SHP77 (cell line): ENCODE measurements at places on chromosomes 12 and 14.

- DNase-seq: no peak
Observed at GRCh38 chr12:86496595-86496994, 240.4 kb upstream of the MGAT4C start.

GRCh38 chr12:16605642-16606116 lies 283 bp downstream of the LMO3 start:
- DNase-seq: peak; percentile 14

DNA sequence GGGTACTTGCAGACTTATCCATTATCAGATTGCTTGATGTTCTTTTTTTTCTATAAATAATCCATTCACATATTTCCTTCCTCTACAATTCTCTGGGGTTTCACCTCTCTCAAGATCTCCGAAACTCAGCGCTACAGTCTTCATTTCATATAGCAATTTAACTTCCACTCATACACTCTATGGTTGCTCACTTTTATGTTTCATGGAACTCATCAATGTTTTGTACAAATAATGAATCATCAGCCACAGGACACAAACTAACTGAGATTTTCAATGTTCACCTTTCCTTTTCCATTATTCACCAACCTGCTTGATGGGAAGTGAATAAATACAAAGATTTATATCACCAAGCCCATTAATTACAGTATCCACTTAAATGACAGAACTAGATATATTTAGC lies 534.7 kb downstream of the LRFN5 start:
- DNase-seq: no peak

GRCh38 chr12:131530422-131530821 lies 180.5 kb upstream of the SFSWAP start:
- no peak for DNase-seq

DNA sequence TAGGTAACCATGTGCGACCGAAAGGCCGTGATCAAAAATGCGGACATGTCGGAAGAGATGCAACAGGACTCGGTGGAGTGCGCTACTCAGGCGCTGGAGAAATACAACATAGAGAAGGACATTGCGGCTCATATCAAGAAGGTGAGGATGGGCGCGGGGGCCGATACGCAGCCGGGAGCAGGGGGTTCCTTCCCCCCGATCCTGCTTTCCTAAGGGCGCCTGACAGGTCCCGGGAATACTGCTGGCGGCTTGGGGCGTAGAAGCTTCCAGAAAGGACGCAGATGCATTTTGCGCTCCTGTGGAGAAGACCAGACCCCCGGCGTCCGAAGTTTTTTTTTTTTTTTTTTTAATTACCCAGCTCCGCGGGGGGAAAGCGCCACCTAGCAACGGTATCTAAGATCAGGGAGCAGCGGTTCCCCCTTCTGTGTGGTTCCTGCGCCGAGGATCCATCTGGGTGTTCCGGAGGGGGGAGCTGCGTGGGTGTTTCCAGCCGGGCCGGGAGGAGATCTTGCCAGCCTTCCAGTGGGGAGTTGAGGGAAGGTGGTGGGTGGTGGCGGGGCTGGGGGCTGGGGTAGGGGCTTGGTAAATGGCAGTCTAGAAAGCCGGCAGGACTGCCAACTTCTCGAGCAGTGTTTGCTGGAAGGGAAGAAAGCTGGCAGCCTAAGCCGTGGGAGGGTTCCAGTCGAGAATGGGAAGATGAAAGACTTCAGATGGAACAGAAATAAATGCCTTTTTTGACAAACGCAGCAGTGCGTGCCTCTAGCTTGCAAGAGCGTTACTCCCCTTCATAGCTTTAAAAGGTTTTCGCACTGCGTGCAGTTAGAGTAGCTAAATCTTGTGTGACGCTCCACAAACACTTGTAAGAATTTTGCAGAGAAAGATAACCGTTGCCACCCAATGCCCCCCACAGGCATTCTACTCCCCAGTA lies 764 bp downstream of the DYNLL1 start:
- DNase-seq: peak; percentile 38

DNA sequence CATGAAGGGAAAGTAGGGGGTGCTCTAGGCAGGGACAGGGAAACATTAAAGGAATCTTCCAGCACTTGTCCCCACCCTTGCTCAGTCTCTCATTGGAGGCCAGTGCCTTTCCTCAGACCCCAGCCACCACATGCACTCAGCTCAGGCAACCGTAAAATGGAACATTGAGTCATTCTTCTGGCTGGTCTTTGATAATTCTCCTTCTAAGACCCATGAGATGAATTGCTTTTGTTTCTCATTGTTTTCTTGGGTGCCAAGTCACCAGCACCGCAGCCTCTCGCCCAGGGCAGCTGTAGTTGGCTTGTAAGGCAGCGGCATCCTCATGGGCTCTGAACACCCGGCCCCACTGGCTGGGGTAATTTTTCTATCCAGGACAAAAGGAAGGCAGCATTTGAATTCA lies 108.2 kb downstream of the PHETA1 start:
- no peak for DNase-seq

- DNase-seq: no peak
Observed at GRCh38 chr14:85319998-85320630, 209.8 kb upstream of the FLRT2 start.

DNA sequence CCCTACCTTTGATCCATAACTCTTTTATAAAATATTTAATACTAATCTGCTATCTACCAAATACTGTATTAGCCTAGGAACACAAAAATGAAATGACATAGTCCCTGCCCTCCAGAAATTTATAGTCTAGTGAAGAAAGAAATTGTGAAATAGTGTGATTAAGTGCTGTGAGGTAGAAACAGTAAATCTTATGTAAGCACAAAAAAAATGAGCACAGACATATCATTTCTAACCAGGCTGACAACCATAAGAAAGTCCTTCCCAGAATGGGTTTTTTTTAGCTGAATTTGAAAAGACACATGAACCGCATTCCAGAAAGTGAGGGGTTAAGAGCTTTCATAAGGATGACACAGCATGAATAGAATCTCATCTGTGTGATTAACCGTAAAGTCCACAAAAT lies 145.9 kb downstream of the SOX5 start:
- DNase-seq: no peak

GRCh38 chr12:110874351-110874750 lies 27.6 kb downstream of the CCDC63 start:
- DNase-seq: no peak
